DMS79 (cell line): ENCODE measurements at places on chromosomes 16 and 17.

- no peak for DNase-seq
These were observed 460.8 kb upstream of the TOM1L1 start for GRCh38 chr17:54439816-54440215.

DNA sequence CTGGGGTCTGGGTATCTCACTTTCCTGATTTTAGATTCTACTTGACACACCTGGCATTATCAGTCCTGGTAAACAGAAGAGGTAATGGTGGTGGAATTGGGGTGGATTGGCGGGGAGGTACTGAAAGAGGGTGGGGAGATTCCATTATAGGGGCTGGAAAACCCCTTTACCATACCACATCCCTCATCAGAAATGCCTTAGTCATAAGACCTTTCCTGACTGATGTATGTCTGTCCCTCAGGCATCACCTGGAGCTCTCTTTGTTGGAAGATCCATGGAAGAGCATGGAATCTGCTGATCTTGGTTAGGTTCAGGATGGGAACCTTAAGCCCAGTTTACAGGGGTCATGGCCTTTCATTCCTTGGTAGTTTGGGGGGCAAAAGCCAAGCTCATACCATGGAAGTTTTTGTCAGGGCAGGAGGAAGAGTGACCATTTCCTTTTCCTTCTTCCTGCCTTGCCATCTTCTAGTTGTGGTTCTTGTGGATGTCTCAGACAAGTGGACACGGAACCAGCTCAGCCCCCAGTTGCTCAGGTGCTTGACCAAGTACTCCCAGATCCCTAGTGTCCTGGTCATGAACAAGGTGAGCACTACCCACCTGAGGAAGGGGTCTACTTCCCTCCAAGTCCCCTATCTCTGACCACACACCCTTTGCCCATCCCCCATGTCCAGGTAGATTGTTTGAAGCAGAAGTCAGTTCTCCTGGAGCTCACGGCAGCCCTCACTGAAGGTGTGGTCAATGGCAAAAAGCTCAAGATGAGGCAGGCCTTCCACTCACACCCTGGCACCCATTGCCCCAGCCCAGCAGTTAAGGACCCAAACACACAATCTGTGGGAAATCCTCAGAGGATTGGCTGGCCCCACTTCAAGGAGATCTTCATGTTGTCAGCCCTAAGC, 3.3 kb downstream of the ERAL1 start:
- no peak for DNase-seq

- DNase-seq: no peak
These were observed 24.5 kb downstream of the SOCS1 start for GRCh38 chr16:11231367-11231970.

GRCh38 chr16:17311333-17312093, 159.2 kb downstream of the XYLT1 start:
- DNase-seq: no peak

DNA sequence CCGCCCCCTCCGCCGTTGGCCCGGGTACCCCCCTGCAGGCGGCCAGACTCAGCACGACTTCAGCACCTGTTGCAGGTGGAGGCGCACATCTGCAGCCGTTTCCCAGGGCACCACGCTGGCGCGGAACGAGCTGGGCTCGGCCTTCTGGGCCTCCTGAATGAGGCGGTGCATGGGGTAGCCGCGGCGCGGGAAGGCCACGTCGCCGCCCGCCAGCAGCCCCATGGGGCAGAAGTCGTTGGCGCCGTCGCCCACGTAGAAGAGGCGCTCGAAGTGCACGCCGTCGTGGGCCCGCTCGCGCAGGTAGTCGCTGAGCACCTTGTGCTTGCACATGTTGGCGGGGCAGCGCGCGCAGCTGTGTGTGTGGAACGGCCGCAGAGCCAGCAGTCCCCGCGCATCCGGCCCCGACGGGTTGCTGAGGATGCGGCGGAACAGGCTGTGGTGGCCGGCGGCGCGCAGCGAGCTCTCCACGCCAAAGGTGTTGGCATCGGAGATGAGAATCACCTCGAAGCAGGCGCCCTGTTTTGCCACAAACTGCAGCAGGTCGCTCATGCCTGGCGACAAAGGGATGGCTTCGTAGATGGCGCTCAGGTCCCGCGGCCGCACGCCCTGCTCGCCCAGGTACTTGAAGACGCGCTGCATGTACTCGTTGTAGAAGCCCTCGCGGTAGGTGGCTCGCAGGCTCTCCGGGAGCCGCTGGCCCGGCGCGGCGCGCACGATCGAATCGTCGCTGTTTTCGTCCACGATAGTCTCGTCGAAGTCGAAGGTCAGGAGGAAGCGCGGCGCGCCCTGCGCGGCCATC, 6.2 kb downstream of the PHOSPHO1 start:
- peak; percentile 27 for DNase-seq

DNA sequence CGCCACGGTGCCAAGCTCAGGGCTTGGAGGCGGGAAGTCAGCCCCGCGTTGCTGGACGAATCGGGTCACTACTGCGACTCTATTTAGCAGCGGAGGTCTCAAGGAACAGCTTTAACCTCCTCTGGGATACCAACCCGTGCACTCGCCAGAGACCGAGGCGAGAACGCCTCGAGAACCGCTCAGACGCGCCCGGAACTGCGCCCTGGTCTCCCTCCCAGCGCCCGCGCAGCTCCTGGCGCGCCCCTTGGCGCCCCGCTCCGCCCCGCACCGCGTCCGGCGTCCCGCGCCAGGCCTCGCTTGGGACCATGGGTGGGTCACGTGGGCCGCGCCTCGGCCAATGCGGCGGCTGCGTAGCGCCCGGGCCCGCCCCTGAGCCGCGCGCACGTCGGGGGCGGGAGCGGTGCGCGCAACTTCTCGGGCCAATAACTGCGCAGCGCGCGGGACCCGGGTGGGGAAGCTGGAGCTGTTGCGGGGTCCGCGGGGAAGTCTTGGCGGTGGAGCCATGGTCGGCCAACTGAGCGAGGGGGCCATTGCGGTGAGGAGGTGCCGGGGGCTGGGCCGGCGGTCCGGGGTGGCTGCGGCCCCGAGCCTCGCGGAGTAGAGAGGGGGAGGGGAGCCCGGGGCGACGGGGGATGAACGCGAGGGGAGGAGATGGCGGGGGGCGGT, at the start of the genes RPA1 and SMYD4:
RPA1 (plus strand) TSS at position 414 of the 666 bp plus-strand sequence; CDS start at position 503, 89 bp downstream.
SMYD4 (minus strand) TSS at position 311 of the 666 bp plus-strand sequence. CDS start 1,908 bp downstream, outside the sequence.
- DNase-seq: peak; percentile 71

DNA sequence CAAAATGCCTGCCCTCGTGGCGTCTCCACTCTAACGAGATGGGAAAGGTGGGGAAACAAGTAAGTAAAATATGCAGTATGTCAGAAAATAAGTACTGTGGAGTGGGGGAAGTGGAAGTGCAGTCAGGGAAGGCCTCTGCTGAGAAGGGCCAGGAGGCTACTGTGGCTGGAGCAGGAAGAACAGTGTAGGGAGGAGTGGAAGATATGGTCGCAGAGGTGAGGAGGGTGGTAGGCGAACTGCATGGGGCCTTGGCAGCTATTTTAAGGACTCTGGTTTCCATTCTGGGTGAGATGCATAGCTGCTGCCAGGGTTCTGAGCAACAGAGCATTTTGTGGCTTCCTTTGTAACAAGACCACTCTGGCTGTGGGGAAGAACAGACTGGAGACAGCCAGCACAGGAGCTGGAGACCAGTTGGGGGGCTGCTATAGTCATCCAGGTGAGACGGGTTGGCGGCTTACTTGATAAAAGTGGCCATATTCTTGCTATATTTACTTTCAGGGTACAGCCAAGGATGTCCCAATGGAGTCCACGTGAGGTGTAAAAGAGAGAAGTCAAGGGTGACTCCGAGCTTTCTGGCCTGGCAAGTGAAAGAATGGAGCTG, 42.6 kb downstream of the CYTH1 start:
- DNase-seq: no peak

DNA sequence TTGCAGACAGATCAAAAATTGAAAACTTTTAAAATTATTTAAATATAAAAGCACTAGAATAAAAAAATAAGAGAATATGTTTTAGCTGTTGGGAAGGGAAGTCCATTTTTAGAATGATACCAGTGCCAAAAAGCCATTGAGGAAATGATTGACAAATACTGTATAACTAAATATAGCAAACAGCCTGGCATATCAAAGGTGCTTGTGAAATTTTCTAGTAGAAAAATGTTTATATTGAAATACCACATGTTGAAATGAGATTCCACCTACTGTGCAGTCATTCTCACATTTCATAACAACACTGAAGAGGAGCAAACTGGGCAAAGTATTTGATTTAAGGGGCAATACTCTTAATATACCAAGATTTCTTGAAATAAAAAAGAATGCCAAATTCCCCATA, 183.5 kb downstream of the PHKB start:
- DNase-seq: no peak

DNA sequence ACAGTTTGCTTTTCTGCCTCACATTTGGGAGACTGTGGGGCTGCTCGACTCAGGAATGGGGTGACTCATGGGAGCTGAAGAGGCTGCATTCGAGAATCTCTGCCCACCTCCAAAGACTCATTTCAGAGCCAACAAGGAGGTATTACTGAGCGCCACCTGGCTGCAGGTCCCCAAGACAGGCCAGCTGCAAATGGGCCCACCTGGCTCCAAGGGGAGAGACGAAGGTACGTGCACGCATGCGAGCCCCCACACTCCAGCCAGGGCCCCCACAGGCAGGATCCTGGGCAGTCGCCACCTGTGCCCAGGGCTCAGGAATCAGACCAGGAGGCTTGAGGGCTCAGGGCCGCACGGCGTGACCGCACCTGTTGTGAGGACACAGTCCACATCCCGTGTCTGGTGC, 6.0 kb downstream of the HAGHL start:
- no peak for DNase-seq

GRCh38 chr16:15052747-15053476, 3.0 kb downstream of the NTAN1 start:
- DNase-seq: no peak

DNA sequence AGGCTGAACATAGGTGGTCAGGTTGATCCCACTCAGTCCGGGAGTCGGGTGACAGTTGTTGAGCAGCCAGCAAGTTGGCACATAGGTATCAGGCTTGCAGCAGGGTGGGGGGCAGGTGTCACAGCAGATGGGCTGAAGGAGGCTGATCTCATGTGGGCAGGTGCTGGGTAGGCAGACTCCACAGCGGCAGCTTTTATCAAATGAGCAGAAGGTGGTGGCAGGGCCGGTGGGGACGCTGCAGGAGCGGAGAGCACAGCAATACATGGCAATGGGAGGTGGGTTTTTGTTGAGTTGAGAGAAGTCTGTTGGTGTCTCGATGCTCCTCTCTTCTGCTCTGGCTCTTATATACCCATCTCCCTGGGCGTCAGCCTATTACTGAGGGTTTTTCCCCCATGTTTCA, at the start of gene KRTAP3-1:
KRTAP3-1 (minus strand) TSS at position 318 of the 400 bp plus-strand sequence; CDS start at position 264, 54 bp downstream.
- DNase-seq: peak; percentile 6
